ENCODE measurements at places on chromosomes 6 and 20.

GRCh38 chr20:63908008-63908682 is 13.2 kb downstream of the DNAJC5 start:
- DNase-seq, result no peak

GRCh38 chr20:20199361-20200160 is 147.2 kb downstream of the CFAP61 start:
- DNase-seq, result peak; percentile 84

DNA sequence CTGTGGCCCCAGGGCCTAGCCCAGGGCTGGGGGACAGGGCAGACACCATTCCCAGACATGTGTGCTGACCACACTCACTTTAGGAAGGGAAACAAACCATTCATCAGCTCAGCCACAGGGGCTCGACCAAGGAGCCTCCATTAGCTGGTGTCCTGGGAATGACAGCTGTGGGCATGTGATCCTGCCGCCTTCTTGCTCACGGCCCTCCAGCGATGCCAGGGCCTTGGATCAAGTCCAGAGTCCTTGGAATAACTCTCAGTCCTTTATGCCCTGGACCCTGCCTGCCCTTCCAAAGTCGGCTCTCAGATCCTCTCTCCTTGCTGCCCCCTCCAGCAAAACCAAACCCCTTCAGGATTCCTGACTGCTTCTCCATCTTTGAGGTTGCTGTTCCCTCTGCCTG is 165.0 kb upstream of the RNF24 start:
- DNase-seq, result no peak

DNA sequence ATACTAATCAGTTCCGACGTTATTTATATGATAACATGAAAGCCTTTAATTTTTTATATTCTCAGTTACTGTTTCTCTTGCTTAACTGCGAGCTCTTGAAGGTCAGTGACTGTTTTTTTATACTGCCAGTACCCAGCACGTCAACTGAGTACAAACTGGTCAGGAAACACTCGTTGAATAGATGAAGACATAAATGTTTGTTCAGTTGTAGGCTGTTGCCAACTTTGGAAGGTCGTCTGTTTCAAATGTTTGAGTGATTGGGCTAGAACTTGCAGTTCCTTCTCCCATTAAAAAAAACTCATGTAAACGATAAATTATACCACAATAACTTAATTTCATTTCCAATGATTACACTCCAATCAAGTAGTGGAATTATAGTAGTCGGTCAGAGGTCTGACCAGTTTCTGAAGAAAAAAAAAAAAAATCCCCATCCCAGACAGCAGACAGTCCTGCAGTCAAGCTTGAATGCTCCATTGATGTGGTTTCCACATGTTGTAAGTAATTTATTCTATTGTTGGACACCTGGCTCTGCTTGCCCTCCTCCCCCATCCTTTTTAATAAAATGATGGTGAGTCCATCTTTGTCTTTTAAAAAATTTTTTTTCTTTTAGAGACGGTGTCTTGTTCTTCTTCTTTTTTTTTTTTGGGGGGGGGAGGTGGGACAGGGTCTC is 81.1 kb downstream of the SASH1 start:
- DNase-seq, result no peak

GRCh38 chr6:165636402-165637048 is 26.5 kb downstream of the PDE10A start:
- DNase-seq, result no peak
